ENCODE measurements at places on chromosomes 11 and 22. TPM values are rescaled to one million over a fixed set of nuclear protein-coding genes. Genes with fewer than 3 reads are reported as not detected.

The OR52L1 gene
- polyA plus RNA-seq, result not detected

The C11orf42 gene
- polyA plus RNA-seq, result 3.5 TPM

The GTSE1 gene
- 18.4 TPM for polyA plus RNA-seq

The MS4A7 gene
- polyA plus RNA-seq, result 7.6 TPM

The C11orf86 gene
- not detected for polyA plus RNA-seq

The MAP6 gene
- 8.2 TPM for polyA plus RNA-seq

The OR8G1 gene
- not detected for polyA plus RNA-seq

The SLC15A3 gene
- polyA plus RNA-seq, result 18.4 TPM

The CNGA4 gene
- polyA plus RNA-seq, result 0.82 TPM

The TRIM29 gene
- 1.7 TPM for polyA plus RNA-seq

The CHST1 gene
- polyA plus RNA-seq, result 10.9 TPM

DNA sequence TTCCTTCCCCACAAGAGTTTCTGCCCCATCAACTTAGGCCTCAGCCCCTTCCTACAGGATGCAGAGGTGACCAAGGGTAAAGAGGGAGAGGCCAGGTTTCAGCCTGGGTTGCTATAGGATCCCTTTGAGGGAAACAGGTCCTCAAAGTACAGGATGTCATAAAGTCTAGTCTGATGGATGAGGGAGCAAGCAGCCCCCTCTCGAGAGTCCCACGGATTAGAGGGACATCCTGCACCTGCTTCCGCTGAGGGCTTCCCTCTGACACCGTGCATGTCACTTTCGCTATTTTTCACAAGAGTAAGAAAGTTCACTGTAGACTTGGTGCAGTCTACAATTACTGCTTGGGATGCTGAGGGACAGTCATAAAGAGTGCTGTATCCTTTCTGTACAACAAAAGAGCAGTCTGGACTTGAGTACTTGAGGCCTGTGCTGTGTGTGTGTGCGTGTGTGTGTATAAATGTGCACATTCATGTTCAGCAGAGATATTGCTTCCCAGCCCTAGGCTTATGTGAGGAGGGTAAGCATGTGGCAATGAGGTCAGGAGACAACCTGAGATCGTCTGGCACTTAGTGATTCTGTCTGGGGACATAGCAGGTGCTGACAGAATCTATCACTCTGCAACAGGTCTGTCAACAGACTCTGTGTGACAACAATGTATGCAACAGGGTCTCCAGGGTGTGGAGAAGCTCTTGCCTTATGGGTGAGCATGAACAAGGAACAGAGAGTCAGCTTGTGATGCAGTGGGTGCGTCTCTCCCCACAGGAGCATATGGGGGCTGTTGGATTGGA, 18.0 kb upstream of the CHST1 start:
- DNase-seq, result peak; percentile 72

- DNase-seq, result no peak
Observed at GRCh38 chr11:110478410-110478809, 48.7 kb downstream of the FDX1 start.

GRCh38 chr11:82890936-82891335, 9.3 kb downstream of the PRCP start:
- DNase-seq, result no peak

GRCh38 chr11:120688163-120688562, 176.6 kb downstream of the GRIK4 start:
- DNase-seq, result no peak

DNA sequence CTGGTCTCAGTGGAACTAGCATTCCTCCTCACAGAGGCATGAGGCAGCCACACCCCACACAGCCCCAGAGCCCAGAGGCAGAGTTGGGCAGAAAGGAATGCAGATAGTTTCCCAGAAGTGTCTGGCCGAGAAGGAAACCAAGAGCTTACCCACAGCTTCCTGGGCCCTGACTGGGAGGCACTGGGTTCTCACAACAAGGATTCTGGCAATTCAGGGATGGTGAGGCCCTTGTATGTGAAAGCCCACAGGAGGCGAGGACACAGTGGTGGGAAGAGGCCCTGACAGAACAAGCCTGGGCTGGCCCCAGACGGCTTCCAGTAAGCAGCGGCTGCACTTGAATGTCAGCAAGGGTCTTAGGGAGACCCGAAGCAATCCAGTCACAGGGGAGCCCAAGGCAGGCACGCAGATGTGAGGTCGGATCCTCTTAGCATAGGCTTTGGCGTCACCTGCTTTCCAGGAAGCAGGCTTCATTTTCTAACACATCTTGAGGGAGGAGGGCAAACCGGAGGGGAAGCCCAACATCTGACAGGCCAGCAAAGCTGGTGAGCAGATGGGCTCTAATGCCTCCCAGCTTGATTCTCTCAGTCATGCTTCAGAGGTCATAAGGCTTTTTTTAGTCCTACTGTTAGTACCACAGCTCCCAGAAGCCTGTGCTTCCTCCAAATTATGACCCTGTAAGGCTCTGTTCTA, 78.3 kb upstream of the AKIP1 start:
- peak; percentile 78 for DNase-seq

- no peak for DNase-seq
Observed at GRCh38 chr11:36033082-36033751, 89.4 kb downstream of the LDLRAD3 start.

DNA sequence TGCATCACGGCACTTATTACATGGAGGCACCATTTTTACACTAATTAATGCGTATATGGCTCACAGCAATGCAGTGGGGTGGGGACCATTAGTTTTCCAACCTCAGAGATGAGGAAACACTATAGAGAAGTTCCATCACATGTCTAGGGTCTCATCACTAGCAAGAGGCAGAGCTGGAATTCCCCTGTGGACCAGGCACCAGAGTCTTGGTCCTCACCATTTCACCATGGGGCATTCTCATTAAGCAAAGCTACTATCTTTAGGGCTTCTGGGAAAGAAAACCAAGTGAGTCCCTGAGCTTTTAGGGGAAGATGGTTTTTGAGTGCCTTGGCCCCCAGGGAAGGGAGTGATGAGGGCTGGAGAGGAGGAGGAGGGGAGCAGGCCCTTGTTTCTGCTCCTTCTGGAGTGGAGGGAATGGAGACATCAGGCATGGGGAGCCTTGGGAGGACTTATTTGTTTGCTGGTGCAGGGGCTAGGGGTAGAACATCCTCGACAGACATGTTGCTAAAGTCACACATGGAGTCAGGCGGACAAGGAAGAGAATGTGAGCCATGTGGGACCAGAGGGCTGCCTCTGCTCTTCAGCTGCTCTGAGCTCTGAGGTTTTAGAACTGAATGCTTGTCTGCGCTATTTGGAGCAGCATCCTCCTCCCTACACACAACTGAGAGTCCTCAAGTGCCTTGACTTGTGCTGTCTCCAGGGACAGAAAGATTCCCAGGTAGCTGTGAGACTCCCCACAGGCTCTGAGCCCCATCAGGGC, 40.3 kb upstream of the ZBED5 start:
- DNase-seq, result no peak

DNA sequence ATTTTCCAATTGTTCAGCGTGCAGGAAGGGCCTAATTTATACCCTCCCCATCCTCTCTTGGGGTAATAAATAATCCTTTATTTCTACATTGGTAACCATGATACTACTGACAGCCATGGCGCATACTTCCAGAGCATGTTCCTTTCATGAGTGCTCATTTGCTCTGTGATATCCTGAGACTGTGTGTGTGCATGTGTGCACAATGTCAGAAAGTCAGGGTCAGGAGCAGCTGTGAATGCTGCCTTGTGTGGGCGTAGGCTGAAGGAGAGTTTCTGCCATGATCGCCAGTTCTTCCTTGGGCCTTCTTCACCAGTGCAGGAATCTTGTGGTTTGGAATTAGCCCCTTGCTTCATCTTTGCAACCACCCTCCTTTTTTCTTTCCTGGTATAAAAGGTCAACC, 10.2 kb downstream of the TUBA8 start:
- no peak for DNase-seq

DNA sequence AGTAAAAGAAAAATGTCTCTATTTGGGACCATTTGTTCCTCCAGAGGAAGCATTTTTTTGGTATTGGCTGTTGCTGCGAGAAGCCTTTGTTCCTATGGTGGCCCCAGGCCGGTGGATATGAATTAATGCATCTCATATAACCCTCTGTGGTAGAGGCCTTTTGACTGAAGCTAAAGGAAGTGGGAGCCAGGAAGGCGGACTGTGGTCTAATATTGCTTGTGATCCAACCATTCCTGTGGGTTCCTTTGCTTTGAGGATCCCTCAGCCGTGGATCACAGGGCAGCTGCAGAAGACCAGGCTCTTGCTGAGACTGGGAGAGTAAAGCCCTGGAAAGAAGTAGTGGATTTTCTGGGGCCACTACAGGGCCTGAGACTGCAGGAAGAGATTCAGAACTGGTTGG, 68.3 kb upstream of the NAV2 start:
- no peak for DNase-seq

- DNase-seq, result no peak
Observed at GRCh38 chr11:65251476-65251875, 10.3 kb upstream of the POLA2 start.

DNA sequence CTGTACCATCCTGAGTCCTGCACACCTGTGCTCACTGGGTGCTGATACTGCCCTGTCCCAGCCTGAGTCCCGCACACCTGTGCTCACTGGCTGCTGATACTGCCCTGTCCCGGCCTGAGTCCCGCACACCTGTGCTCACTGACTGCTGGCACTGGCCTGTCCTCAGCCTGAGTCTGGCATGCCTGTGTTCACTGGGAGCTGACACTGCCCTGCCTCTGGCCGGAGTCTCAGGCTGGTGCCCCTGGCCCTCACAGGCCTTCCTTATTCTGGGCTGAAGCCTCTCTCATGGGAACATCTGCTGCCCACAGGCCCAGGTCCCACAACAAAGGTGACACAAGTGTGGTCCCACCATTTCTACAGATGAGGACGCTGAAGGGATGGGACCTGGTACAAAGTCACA, 115.1 kb downstream of the MPPED1 start:
- DNase-seq, result no peak

GRCh38 chr11:106091480-106092123, 14.1 kb downstream of the AASDHPPT start:
- DNase-seq, result no peak

GRCh38 chr22:45071618-45072017, 61.8 kb upstream of the PHF21B start:
- DNase-seq, result no peak

DNA sequence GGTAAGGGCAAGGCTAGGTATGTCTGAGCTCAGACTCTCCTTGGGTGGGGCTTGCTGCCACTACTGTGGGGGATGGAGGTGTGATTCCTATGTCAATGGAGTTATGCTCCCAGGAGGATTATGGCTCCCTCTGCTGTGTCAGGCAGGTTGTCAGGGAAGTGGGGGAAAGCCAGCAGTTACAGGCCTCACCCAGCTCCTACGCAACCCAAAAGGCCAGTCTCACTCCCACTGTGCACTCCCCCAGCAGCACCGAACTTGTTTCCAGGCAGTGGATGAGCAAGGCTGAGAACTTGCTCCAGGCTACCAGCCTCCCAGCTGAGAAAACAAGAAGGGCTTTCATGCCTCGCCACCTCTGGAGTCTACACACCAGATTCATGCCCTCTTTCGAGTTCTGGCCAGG, 18.2 kb downstream of the C11orf91 start:
- no peak for DNase-seq

DNA sequence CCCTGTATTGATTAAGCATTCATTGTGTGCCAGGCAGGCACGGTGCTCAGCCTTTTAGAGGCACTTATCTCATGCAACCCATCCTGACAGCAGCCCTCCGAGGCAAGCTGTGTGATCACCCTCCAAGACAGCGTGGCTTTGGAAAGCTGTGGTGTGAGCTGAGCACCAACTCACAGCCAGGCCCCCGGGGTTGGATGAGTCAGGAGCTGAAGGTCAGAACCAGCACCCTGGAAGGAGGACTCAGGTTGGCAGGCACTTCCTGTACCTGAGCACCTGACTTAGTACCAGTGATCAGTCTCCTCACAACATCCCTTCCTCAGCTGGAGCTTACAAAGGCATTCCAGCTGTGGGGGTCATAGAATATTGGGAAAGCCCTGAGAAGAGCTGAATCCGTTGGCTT, 9.0 kb downstream of the PATZ1 start:
- DNase-seq, result no peak

DNA sequence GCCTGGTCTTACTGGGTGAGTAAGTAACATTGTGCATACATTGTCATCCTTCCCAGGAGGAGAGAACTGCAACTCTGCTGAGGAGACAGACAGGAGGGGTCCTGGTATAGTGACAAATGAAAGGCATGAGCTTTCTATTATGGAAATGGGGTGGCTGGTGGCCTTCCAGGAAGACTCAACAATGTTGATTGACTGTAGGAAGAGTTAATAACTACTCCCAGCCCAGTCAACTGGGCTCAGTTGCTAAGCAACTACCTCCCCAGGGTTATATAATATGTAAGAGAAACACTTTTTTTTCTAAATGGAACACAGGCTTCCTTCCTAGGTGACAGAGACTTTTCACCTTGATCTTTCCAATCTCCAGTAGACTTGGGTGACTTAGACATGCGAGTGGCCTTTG, 28.2 kb downstream of the SEZ6L start:
- no peak for DNase-seq

DNA sequence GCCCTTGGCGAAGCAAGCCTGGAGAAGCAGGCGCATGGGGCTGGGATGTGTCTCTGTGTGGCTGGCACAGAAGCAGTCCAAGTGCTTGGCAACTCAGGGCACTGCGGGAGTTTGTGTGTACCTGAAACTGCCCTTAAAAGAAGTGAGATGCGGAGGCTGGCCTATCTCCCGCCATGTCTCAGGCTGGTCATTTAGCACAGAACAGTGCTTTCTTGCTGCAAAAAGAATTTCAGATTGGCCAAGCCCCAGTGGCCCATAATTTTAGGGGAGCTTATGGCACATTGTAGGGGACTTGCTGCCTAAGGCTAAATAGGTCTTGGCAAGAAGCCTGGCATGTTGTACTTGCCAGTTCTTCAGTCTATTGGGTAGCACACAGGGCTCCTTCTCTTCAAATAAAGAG, 16.4 kb downstream of the EHF start:
- DNase-seq, result no peak

DNA sequence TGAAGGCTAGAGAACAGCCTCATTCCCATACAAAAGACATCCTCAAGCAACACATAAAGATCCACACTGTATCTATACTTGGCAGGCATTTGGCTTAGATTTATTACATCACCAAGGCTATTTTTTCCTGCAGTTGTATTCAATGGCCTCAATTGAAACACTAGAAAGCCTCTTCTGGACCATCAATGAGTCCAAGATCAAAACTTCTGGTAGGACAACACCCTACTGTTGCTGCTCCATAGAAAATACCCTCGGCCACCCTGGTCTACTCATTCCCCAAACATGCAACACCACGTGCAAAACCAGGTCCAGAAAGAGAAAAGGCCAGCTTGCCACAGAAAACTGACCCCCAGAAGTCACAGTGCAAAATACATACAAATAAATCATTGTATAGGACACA, 56.9 kb upstream of the CADM1 start:
- DNase-seq, result no peak

DNA sequence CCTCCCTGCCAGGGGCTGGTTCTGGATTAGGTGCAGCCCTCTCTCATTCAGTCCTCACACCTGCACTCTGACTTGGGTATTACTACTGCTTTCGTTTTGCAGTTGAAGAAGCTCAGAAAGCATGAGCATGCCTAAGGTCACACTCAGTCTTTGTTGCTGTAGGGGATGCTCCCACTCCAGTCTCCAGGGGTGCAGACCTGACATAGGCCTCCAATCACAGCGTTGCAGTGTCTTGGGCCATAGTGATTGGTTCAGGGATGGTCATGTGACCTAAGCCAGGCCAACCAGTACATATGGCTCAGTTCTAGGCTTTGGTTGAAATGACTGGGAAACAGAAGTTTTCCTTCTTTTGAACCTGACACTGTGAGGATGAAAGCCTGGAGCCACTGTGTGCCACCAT, 61.7 kb downstream of the FBXO7 start:
- no peak for DNase-seq

- no peak for DNase-seq
Observed at GRCh38 chr11:763549-764321, 13.6 kb downstream of the GATD1 start.

Measured in renal pelvis (tissue), 12 donors.